ENCODE measurements at places on chromosomes 13 and 19.
A peak's percentile ranks its signal among the peaks of the same experiment; 100 is the strongest.

GRCh38 chr19:4088975-4089374, 22.3 kb upstream of the ZBTB7A start:
- peak; percentile 59 for DNase-seq

GRCh38 chr13:35629026-35629425, 152.5 kb upstream of the MAB21L1 start:
- no peak for DNase-seq

DNA sequence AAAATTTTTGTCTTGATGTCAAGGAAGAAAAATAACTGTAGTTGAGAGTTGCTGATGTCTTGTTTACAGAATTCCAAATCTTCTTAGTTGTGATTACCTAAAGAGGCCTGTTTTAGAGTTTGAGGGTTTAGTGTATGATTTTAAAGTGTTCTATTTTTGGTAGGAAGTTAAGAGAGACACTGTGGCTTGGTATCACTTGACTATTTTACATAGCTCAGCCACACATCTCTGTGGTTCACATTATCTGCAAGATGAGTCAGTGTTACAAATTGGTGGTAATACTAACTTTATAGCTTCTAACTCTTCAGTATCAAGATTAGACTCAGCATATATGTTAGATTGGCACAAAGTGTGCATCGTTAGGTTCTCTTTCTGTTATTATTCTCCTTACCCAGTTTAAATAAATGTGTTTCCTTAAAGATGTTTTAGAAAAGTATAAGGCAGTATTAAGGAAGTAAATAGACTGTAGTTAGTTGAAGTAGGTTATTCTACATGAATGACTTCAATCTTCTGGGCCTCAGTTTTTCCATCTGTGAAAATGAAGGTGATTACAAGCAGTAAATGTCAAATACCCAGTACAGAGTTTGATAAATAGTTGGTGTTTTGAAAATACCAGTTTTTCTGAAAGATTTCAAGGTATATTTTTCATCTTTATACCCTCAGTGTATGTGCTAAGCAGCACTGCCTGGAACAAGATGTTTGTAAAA, 33.4 kb downstream of the COG6 start:
- DNase-seq = no peak

DNA sequence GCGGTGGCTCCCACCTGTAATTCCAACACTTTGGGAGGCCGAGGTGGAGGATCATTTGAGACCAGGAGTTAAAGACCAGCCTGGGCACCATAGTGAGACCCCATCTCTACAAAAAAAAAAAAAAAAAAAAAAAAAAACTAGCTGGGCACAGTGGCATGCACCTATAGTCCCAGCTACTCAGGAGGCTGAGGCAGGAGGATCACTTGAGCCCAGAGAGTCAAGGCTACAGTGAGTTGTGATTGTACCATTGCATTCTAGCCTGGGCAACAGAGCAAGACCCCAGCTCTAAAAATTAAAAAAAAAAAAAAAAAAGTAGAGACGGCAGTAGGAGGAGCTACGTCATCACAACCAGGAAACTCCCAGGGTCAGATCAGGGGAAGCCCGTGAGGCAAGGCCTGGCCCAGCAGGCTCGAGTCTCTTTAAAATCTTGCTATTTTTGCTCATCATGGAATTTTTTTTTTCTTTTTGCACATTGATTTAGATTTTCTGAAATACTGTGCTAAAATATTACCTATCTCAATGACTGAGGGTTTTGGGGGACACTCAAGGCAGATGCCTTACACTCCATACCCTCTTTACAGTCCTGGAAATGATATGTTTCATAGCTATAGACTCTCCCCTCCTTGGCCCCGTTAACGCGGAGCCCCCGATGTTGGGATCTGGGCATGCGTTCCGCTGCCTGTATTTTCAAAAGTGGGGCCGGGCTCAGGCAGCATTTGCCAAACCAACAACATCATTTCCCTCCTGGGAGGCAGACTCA, 44.4 kb upstream of the USE1 start:
- DNase-seq = peak; percentile 27

GRCh38 chr13:78603240-78603957, at the start of gene POU4F1:
POU4F1 (minus strand) TSS chr13:78603552; CDS start chr13:78603326, 226 bp downstream.
- peak; percentile 66 for DNase-seq

- DNase-seq = no peak
These were observed 223.2 kb upstream of the PCDH17 start for GRCh38 chr13:57408312-57408711.

GRCh38 chr13:29561918-29562317, 33.6 kb downstream of the SLC7A1 start:
- DNase-seq = no peak

DNA sequence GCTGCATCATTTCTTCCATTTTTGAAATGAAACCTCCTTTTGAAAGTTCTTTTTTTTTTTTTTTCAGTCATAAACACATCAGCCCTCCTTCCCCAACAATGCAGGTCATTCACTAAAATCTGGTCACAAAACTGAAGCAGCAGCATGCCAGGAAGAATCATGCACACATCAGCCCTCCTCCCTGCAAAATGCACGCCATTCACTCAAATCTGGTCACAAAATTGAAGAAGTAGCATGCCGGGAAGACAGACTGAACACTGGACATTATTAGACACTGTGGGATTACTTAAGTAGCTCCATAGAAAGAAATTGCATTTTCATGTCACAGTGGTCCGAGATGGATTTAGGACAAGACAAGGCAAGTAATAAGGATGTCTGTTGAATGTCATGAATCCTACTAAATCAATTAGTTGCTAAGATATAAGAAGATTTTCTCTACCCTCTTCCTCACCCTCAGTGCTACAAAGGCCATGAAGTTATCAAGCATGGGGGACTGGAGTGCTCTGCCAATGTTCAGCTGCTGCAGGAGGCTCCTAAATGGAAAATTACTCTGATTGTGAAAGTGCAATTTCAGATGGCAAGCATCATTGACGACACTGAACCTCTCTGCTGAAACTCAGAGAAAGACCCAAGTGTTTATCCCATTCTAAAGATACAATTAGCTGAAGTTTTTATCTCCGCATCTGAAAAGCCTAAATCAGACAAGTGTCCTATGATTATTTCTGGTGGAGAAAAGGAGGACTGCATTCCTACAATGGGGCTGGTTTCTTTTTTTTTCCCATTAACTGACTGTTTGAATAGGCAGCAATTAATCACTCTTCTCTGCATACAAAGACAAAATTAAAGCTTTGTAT, 913.2 kb downstream of the DIAPH3 start:
- no peak for DNase-seq

DNA sequence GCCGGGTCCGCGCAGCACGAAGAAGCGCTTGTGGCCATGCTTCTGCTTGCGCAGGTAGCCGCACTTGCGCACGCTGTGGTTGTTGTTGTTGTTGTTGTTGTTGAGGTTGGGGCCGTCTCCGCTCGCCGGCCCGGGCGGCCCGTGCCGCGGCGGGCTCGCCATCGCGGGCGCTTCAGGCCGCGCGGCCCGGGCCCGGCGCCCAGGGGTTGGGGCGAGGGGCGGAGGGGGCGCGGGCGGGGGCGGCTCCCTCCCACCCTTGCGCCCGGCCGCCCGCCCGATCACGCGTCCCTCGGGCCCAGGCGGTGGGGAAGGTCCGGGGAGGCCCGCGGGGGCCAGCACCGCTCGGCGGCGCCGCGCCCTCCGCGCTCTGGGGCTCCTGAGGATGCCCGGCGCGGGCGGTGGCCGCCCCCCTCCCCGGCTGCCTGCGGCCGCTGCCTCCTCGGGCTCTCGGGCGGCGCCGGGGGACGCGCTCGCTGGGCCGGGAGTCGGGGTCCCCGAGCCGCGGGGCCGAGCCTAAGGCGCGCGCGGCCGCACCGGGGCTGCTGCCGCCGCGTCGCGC, 412 bp downstream of the IRS2 start:
- no peak for DNase-seq

GRCh38 chr13:97259798-97260714, 37.9 kb downstream of the MBNL2 start:
- no peak for DNase-seq

DNA sequence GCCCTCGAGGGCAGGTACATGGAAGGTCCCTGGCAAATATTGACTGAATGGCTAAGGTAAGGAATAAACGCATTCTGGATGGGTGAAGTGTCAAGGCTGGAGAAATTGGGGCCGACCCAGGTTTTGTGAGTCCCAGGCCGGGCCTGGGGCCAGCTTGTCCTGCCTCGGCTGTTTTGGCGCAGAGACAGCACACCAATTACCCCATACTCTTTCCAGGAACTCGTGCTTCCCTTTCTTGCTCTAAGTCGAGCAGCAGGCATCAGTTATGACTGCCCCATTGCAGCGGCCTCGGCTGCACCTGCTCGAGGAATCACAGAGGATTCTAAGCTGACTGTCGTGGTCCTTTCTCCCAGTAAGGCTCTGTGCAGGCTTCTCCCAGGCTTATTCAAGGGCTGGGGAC, 67.1 kb downstream of the ZNF536 start:
- no peak for DNase-seq

- DNase-seq = no peak
These were observed 9.2 kb downstream of the ADGRE2 start for GRCh38 chr19:14769201-14769600.

DNA sequence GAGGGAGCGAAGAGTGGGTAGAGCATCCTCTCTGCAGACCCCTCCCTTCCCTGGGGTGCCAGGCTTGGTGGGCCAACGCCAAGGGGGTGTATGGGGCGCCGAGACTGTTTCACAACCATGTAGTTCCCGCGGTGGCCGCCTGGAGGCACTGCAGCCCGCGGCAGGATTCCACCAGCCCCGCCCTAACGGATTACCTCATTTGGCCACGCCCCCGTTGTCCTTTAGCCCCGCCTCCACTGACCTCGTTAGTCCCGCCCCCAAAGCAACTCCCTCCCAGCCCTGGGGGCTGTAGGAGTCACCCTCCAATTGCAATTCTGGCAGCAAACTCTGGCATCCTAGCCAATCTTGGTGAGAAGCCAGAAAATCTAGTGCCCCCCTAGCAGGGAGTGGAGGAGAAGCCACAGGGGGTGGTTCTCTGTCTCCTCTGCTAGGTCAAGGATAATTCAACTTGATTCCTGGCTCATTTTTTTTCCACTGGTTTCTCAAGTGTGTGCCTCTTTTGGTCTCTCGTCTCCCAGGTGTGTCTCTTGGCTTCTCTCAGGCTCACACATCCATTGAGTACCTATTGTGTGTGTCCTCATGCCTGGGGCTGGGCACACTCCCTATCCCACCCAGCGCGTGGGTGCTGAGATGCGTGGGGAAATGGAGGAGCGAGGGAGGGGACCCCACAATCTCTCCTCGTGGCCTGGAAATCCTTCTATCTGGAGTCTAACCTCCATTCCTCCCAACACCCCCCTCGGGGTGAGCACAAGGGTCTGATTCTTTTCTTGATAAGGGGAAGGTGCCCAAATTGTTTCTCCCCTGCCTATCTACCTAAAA, 2.0 kb downstream of the OLFM2 start:
- DNase-seq = peak; percentile 74

DNA sequence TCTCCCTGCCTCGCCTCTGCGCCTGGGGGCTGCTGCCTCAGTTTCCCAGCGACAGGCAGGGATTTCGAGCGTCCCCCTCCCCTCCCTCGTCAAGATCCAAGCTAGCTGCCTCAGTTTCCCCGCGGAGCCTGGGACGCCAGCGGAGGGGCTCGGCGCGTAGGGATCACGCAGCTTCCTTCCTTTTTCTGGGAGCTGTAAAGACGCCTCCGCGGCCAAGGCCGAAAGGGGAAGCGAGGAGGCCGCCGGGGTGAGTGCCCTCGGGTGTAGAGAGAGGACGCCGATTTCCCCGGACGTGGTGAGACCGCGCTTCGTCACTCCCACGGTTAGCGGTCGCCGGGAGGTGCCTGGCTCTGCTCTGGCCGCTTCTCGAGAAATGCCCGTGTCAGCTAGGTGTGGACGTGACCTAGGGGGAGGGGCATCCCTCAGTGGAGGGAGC, 722 bp upstream of the ICAM1 start:
- DNase-seq = peak; percentile 78

DNA sequence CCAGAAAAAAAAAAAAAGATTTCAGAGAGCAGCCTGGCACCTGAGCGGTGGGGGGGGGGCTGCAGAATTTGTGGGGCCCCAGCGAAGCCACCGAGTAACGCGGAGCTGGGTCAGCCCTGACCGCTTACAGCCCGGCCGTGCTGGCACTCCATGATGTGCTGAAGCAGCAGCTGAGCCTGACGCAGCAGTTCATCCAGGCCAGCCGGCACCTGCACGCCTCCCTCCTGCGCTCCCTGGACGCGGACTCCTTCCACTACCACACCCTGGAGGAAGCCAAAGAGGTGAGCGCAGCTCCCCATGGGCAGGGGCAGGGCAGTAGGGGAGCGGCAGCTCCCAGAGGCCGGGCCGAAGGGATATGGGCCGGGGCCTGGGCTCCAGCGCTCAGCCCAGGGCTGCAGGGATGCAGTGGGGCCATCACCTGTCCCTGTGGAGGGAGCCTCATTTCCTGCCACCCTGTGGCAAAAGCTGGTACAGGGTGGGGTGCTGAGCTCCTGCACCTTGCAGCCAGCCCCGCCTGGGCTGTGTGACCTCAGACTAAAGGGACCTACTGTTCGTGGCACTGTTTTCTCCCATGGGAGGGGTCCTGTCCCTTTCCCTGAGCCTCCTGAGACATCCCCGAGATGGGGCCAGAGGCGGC, 18.3 kb downstream of the C19orf44 start:
- no peak for DNase-seq

DNA sequence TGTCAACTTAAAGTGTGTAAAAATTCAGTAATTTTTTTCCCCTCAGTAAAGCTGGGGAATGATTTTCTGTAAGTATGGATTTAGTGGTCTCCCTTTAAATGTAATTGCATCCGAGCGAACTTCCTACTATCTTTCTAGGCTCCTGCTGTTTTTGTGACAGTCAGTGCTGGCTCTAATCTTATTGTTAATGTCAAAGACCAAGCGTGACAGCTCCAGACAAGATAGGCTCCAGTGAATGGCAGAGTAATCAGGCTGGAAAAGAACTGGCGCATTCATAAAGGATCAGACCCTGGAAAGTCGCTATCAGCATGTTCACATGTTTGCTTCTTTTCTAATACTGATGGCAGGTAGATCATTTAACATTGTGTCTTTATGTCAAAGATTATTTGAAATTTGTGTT, 908.0 kb upstream of the ATXN8OS start:
- DNase-seq = no peak

- peak; percentile 60 for DNase-seq
These were observed 1.4 kb downstream of the FZR1 start for GRCh38 chr19:3507371-3508120.

DNA sequence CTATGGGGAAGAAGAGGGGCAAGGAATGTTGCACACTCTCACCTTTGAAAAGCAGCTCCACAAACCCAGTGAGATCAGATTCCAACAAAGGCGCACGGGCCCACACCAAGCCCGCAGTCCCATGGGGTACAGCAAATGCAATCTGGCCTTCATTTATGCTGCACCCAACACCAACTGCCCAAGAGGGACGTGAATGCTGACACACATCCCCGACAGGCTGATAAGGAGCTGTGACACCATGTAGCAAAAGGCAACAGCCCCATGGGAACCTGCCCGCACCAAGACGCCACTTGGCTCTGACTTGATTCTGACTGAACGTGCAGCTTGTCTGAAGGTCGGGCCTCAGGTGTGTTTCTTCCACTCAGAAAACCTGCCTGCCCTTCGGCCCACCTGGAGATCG, 17.3 kb downstream of the REXO1 start:
- no peak for DNase-seq

DNA sequence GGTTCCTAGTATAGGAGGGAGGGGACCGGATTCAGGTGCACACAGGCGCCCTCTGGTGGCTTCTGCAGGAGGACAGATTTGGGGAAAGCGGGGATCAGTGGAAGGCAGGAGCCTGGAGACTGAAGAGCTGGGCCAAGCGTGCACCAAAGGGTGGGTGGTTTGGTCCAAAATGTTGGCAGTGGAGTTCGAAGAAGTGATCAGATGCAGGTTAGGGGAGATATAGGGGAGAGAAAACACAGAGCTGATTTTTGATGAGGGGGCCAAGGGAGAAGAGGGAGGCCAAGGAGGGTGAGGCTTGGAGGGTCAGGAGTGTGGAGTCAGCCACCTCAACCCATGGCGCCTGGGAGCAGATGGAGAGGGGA, 6.8 kb upstream of the CARM1 start:
- DNase-seq = peak; percentile 81

GRCh38 chr19:57816652-57817051, 1.9 kb upstream of the ZNF552 start:
- no peak for DNase-seq

All from CD4-positive, alpha-beta T cell treated with Interleukin-1 beta for 1 hour (primary cell).